ENCODE measurements at places on chromosomes 3 and 15.

GRCh38 chr3:111012388-111013248, 59.0 kb upstream of the NECTIN3 start:
- DNase-seq: peak; percentile 9

DNA sequence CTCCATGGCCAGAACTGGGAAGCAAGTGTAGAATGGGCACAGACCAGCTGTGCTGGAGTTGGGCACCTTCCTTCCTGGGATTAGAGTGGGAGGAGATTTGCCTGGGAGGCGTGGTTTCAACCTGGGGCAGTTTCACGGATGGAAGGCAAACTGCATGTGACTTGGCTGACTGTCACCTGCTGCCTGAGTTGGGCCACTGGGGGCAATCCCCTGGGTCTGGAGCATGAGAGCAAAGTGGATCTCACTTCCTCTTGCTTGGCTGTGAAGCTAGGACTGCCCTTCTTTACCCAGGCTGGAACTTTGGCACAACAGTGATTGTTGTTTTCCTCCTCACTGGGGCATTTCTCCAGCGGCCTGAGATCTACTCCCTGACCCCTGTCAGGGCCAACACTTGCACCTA, 1247.0 kb upstream of the EPHA6 start:
- no peak for DNase-seq

DNA sequence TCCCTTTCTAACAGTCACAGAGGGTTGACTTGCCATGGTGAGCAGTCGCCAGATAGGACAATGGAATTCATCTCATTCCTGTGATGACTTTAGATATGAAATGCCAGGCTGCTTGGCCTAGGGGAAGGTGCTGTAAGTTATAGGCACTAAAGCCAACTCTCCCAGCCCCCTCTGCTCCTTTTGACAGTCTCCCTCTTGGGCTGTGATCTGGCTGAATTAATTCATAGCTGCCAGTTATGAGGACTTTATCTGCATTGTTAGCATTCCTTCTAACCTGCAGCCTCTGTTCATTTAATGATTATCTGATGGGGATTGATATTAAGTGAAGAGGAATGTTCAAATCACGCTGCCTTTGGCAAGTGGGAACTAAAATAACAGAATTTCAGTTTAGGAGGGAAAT, 427.1 kb upstream of the RASGRP1 start:
- no peak for DNase-seq

DNA sequence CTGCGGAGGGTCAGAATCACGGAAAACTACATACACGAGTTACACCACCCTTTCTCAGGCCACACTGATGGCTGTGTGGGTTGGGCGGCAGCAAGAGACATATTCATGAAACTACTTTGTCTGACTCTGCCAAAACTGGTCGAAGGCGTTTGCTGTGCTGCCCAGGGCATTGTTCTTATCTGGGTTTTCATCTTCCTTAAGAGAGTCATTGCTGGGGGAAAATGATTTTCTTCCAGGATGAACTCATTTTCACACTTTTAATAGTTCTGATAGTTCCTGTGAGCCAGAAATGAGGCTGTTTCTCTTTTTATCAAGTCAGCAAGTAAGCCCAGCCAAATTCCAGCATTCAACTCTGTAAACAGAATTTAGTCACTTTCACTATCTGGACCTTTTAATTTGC, 47.6 kb downstream of the TRIM71 start:
- DNase-seq: peak; percentile 25

- DNase-seq: no peak
Measured at GRCh38 chr3:181725830-181726229, 14.1 kb downstream of the SOX2 start.

GRCh38 chr3:122774564-122774963, 19.1 kb downstream of the HSPBAP1 start:
- no peak for DNase-seq

- DNase-seq: no peak
Measured at GRCh38 chr3:129440618-129441190, 680 bp downstream of the IFT122 start.

GRCh38 chr3:66504850-66505641, 4.2 kb upstream of the LRIG1 start:
- DNase-seq: no peak

Measured in activated CD4-positive, alpha-beta T cell treated with anti-CD3 and anti-CD28 coated beads, Interleukin-10, Interleukin-2, amounts not matched to agents 100 ng/mL and 50 ng/mL, durations not matched to agents 16 hours and 8 hours (primary cell).